Erythroblast (primary cell): ENCODE measurements at places on chromosomes 1 and 21.

DNA sequence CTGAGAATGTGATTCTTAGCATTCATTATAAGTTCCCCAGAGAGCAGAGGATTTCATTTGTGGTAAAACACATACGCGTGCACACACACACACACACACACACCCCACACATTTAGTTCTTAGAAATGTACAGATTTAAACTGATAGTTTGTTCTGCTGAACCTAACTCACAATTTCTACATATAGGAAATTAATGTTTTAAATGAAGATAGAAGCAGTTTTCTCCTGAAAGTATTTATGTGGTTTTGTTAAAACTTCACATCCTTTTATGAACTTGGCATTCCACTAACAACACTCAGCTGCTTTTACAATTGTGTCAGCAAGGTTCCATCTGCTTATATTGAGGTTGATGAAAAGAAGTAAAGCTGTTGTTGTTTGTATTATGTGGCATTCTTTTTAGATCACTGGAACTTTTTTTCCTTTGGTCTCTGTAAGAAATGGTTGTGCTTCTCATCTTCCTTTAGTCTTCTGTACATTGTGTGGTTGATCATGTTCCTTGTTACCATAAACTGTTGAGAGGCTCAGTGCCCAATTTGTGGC is 41.6 kb downstream of the AK4 start:
- no peak for DNase-seq

DNA sequence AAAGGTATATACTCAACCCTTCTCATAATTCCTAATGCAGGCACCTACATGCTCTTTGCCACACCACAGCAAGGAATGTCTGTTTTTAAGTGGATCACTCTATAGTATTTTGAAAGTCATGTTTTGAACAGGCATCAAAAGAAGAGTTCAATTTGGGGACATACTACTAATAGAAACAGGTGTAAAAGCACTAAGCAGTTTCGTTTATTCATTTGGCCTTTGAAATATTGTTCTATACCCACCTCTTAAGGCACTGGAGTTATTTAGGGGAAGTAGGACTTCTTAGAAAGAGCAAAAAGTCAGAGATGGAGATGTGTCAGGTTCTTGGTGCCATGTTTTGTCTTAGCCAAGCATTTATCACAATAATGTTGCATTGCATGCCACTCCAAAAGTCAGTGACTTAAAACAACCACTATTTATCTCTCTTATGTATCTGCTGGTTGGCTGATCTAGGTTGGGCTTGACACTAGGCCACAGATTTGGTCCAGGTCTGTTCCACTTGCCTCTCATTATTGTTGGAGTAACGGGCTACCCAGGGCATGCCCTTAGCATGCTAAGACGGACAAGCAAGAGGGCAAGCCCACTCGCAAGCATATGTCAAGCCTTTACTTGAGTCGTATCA is 107.5 kb downstream of the RGL1 start:
- DNase-seq: no peak

DNA sequence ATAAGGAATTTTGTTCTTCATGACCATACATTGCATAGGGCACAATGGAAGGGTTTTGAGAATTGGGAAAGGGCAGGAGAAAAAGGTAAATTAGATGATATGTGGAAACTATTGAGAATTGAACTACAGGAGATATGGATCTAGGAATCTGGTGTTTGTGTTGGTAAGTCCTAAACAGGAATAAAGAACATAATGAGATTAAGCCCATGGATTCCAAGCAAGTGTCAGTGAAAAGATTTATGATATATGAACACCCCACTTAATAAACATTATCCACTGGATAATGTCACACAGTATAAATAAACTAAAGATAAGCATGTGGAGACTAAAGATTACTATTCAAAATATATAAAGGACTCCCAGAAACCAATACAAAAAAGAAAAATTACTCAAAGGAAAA is 98.2 kb downstream of the TNFSF18 start:
- no peak for DNase-seq

GRCh38 chr1:241823925-241824324 is 24.1 kb upstream of the EXO1 start:
- DNase-seq: no peak

GRCh38 chr1:236102611-236103010 is 37.7 kb upstream of the NID1 start:
- DNase-seq: no peak

DNA sequence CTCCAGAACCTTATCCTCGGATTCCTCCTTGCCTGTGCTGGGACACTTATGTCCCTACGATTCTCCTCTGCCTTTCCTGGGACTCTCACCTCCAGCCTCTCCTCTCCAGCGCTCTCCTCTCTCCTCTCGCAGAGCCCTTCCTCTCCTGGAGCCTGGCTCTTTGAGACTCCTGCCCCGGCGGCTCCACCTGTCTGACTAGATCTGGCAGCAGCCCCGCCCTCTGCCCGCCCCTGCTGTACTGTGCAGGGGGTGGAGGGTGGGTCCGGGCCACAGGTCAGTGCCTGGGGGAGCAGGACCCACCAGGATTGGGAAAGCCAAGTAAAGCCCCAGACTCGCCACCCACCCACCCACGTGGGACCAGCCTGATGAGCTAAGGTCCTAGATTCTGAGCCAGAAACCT is 1.6 kb downstream of the ELOVL1 start:
- peak; percentile 22 for DNase-seq

GRCh38 chr21:21434944-21435343 is 436.7 kb downstream of the NCAM2 start:
- DNase-seq: no peak

GRCh38 chr1:153805042-153805745 is 30.0 kb downstream of the SLC27A3 start:
- peak; percentile 95 for DNase-seq

DNA sequence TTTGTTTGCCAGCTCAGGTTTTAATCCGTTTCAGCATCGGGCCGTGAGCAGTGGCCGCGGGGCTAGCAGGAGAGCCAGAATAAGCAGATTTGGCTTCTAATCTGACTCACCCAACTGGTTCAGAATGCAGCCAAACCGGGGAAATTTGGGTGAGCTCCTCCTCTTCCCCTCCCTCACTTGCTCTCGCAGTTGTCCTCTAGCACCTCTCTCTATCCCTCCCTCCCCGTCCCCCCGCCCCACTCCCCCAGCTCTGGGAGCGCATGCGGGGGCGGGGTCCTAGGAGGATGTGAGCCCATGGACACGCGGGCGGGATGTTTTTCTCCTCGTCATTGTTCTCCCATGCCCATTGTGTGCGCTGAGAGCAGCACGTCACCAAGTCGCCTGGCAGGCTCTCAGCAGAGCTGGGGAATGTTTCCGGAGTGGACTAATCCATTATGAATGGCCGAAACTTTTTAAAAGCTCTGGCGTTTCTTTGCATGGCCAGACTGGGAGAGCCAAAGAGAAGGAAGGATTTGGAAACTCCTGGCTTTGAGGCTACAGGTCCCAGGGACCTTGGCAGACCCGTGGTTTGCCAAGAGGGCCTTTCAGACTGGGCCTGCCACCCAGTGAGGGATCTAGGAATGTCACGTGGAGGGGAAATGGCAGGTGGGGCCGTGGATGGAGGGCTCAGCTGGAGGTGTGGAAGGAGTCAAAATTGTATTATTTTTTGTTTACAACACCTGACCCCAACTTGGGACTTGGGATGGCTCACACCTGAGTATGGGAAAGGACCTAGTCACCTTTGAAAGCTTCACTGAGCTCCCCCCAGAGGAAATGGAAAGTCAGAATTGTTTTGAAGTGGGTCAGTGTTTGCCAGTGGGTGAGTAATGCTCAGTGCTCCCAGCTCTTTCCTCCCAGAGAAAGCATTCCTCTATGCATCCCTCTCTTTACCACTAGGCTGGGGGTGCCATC is 39.2 kb downstream of the CDK18 start:
- no peak for DNase-seq

GRCh38 chr1:190046231-190046630 is 431.4 kb downstream of the BRINP3 start:
- no peak for DNase-seq
